ENCODE measurements at places on chromosomes 7 and 10. TPM values are rescaled to one million over a fixed set of nuclear protein-coding genes. Genes with fewer than 3 reads are reported as not detected.

DNA sequence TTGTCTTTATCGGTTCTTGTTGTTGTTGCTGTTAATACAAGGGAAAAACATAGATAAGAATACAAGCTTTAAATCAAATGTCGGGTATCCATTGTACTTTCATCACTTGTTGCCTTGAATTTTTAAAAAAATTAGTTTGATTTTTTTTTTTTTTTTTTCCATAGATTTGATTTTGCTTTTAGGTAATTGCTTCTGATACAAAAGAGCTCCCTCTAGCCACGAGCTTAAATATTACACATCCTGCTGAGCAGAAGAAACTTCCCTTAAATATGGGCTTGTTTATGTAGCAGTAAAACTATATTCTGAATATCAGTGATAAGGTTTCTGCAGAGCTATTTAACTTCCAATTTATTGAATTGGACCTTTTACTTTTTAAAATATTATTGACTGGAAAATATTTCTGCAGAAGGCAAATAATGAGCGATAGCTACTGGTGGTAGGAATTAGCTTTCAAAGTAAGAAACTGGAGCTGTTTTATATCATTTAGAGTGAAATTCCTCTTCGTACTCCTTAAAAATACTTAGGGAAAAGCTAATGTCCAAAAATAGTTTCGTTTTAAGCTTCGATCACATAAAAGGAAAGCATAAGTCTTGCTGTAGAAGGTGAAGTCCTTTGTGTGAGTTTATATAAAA lies 216.9 kb downstream of the POLR1F start:
- no peak for DNase-seq

GRCh38 chr10:113273181-113274163 lies 279.4 kb upstream of the HABP2 start:
- no peak for DNase-seq

DNA sequence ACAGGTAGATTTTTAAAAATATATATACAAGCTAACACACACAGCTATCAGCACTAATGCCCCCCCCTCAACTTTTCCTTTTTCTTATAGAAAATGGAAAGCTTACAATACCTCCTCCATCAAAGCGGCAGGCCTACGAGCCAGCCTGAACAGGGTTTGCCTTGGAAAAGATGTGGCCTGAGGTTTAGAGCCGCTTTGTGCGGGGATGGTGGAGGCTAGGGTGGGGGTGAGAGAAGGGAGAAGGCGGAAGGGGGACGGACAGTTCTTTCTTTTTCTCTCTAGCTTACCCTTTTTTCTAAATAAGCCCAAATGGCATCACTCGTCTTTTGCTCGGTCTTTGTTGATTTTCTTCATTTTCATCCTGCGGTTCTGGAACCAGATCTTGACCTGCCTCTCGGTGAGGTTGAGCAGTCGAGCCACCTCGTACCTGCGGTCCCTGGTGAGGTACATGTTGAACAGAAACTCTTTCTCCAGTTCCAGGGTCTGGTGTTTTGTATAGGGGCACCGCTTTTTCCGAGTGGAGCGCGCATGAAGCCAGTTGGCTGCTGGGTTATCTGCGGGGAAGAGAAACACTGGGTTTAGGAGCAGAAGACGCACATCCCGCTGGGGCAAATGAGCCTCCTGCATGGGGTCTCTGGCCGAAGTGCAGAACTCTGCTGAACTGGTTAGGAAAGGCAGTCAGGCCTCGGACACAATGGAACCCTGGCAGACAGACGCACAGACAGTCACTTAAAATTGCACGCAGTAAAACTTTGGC lies 1.9 kb downstream of the HOXA9 start:
- DNase-seq = no peak

DNA sequence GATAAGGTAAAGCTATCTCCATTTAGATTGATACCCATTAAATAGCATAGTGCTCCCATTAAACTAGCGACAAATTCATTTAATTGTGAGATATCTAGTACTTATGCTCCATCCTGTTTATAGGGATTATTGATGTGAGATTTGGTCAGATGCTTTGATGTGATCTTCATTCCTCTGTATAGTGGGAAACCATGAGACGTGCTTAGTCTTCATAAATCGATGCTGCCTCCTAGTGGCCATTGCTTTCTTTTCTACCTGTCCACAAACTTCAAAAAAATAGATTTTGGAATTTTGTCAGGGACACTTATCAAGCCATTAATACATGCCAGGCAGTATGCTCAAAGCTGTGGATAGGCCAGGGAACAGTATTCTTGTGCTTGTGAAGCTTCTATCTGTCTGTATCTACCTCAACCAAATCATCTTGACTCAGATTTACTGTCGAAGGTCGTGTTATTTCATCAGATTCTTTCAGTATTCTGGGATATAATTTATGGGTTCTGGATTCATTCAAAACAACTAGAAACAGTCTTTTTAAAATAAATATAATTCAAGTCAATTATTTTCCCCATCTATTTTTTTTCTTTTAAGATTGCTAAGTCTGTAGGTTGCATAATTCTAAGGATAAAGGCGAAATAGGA lies 12.0 kb downstream of the LSM8 start:
- DNase-seq = no peak

DNA sequence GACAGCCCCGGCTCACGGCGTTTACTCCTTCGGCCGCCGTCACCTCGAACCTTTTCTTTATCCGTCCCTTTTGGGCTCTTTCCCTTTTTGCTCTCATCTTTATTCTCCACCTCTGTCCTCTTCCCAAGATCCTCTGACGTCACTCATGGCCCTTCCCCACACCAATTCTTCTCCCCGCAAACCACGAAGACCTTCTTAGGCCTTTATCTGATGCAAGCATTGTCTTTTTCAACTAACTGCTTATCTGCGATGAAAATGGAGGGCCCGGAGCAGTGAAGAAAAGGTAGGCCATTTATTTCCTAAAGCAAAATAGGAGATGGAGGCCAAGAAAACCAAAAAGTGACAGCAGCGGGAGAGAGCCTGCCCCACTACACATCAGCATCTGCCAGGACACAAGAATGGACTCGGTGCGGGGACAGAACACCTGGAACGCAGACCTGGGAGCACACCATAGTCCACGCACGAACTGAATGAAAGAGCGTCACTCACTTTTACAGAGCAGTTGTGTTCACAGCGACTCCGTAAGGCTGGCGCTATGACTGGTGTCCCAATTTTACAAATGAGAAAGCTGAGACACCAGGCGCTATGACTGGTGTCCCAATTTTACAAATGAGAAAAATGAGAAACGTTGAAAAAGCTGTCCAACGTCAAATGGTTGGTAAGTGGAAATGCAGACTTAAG lies 45.3 kb downstream of the ZNF777 start:
- no peak for DNase-seq

GRCh38 chr7:120714945-120715344 lies 143.0 kb downstream of the TSPAN12 start:
- no peak for DNase-seq

- no peak for DNase-seq
Measured at GRCh38 chr7:41621953-41622831, 80.7 kb downstream of the INHBA start.

Gene LEP
- not detected for total RNA-seq

DNA sequence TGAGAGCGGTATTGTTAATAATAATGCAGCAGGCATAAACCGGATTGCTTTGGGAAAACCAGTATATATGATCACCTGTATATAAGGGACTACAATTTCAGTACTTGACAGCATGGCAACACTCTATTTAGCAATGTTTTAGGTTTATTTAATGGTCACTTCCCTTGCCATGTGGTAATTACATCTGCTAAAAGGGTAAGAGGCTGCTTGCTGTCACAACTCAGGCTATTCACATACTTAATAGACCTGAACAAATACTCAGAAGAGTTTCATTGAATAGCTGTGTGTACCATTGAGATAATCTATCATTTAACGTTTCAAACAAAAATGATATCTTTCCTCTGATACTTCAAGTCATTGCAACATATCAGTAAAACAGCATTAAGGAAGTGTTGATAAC lies 90.1 kb downstream of the PCDH15 start:
- no peak for DNase-seq

DNA sequence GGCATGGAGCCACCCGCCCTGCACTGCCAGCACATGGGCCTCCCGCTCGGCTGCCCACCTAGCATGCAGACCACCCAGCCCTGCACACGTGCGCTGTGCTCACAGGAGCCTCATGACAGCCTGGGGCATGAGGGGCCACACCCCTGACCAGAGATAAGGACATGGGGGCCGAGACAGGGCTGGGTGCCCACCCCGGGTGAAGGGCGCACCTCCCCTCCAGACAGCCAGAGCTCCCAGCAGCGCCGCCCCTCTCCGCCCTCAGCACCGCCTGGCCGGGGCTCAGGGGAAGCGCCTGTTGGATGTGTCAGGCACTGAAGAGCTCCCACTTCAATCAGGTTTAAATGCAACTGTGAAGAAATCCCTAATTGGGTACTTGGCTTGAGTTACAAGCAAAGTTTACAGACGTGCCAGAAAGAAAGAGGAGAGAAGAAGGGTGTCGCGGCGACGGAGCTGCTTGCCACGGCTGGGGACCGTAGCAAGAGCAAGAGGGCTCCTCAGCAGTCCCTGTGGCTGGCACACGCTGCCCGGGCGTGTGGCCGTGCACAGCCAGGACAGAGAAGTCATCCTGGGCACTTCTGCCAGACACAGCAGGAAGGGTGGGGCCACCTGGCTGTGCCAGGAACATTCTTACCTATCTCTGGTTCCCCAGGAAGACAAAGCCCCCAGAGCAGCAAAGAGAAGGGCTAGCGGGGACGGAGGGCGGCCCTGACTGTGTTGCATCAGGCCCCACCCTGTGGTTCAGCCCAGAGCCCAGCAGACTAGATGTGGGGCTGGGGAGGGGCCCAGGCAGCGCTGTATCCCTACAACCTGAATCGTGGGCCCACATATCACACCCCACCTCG lies 247.4 kb downstream of the ELFN1 start:
- no peak for DNase-seq

GRCh38 chr7:26409661-26410547 lies 118.2 kb downstream of the SNX10 start:
- no peak for DNase-seq

GRCh38 chr7:100130608-100131453 lies 4.1 kb downstream of the MBLAC1 start:
- no peak for DNase-seq

Gene PHF14
- total RNA-seq = 48.6 TPM

GRCh38 chr7:90613088-90613498 lies 17.0 kb downstream of the CDK14 start:
- no peak for DNase-seq

DNA sequence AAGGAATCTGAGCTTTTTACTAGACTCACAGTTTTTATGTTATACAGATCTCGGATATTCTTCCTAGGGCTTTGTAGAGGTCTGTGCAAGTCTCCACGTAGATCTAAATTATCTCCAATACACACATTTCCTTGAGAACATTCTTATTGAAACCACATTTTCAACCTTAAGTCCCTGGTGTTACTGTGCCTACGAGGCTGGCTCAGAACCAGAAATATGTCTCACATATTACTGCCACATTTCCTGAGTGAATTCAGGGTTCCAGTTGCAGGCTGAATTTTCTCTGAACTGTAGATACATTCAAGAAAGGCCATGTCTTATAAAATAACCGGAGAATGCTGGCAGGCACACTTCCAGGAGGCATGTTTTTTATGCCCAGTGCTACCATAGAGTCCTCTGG lies 46.5 kb downstream of the INHBA start:
- peak; percentile 33 for DNase-seq

GRCh38 chr10:51075043-51075872 lies 971 bp downstream of the PRKG1 start:
- DNase-seq = no peak

Gene NPSR1
- not detected for total RNA-seq

Gene SHH
- total RNA-seq = 0.06 TPM

DNA sequence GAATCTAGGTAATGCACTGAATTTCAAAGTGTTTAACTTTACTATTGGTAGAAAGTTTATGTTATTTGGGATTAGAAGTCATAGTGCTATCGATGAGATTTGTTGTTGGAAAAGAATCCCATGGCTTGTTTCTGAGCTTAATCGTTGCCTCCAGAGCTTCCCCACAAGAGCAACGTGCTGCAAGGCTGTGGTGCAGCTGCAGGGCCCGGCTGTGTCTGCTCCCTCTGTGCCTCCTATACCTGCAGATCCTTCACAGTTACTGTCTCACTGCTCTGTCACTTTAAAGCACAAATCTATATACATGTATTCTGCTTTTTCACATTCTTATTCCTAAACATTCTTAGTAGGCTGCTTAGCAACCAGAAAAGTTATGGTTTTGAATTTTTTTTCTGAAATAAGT lies 826.6 kb upstream of the COBL start:
- no peak for DNase-seq

Gene MBL2
- total RNA-seq = not detected

GRCh38 chr7:115135769-115136410 lies 214.0 kb downstream of the MDFIC start:
- no peak for DNase-seq

- no peak for DNase-seq
Measured at GRCh38 chr10:9535744-9536143, 1481.3 kb downstream of the GATA3 start.

- DNase-seq = no peak
Measured at GRCh38 chr7:36249091-36249490, 96.0 kb downstream of the EEPD1 start.

DNA sequence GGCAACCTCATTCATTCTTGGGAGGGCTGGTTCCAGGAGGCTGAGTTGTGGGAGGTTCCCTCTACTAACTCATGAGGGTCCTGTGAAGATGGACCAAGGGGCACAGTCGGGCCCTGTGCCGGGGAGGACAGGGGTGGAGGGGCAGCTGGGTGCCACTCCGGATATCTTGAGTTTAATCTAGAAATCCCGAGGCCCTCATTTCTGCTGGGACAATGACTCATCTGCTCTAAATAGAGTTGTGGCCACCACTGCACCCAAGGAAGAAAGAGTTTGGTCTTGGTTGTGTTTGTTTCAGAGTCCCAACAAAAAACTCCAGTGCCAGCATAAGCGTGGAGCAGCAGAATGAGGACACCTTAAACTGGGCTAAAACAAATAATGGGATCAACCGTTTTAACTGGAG lies 82.4 kb downstream of the EBF3 start:
- no peak for DNase-seq

GRCh38 chr7:41199136-41199535 lies 503.8 kb downstream of the INHBA start:
- DNase-seq = no peak

DNA sequence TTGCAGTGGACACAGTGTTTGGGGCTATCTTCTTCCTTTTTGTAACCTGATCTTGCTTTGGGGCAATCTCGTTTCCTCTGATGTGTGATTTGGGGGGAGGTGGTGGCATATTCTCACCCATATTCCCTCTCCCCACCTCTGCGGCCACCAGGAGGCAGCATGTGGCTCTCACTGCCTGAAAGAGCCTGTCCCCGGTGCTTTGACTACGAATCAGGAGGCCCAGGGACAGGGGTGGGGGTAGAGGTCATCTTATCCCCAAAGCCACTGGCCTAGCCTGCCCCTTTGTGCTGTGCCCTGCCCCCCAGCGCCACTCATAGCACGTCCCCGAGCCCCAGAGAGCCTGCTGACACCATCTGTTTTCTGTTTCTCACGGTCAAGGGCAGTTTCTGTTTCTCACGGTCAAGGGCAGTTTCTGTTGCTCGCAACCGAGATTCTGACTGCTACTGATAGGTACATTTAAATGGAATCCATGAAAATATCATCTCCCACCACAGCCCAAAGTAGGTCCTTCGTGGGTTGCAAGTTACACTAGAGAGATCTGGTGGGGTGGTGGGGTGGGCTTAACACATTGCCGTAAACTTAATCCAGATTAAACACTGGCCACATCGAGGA lies 28.2 kb downstream of the PHYH start:
- no peak for DNase-seq

Gene ADD3
- total RNA-seq = 99.2 TPM

Gene NANOS1
- 0.82 TPM for total RNA-seq

GRCh38 chr10:9299966-9300365 lies 1245.5 kb downstream of the GATA3 start:
- no peak for DNase-seq

Measured in glomerular endothelial cell (primary cell).